ENCODE measurements at places on chromosomes 3 and 15. TPM values are rescaled to one million over a fixed set of nuclear protein-coding genes. Genes with fewer than 3 reads are reported as not detected.
A peak's percentile ranks its signal among the peaks of the same experiment; 100 is the strongest.

GRCh38 chr3:171301998-171302397 is 158.2 kb downstream of the TNIK start:
- DNase-seq, result no peak

DNA sequence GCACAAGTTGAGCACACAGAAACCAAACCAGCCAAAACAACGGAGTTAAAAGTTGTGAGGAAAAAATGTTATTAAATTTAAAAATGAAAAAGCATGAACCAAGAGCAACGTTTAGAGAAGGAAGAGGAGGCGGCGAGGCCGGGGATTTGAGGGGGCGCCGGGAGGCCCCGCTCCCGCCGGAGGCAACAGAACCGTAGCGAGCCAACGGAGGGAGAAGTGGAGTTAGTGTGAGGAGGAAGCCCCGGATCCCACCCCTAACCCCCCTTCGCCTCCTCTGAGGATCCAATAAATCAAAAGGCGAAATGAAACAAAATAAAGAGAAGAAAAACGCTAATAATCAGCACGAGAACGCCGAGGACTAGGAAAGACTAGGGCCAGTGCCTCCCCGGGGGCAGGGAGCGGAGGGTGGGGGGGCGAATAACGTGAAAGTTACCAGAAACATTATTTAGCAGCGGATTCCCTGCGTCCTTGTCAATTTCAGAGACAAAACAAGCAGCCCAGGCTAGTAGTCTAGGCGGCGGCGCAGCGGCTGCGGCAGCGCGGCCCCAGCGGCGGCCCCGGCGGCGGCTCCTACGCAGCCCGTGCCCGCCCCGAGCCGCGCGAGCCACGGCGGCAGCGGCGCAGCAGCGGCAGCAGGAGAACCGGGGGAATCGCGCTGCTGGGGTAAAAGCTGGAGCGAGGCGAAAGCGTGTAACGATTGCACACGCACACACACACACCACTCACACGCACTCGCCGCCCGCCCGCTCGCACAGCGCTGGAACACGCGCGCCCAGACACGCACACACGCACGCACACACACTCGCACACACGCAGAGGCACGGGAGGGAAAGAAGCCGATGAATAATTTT is 1.7 kb downstream of the MEIS2 start:
- DNase-seq, result no peak

DNA sequence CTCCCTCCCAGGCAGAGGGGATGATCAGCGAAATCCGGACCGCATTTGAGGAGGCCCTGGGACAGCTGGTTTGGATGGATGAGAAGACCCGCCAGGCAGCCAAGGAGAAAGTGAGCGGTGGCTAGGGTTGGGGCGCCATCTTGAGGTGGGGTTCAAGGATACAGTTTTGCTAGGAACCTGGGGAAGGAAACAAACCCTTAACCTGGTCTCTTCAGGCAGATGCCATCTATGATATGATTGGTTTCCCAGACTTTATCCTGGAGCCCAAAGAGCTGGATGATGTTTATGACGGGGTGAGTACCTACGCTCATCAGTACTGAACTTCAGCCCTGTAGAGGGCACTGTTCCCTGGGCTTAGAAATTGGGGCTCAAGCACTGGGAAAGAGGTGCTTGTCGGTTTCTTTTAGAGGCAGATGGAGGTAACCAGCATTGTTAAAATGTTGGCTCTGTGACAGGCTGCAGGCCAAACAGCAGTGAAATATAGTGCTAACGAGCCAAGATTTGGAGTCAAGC is 9.6 kb upstream of the PSMD2 start:
- no peak for DNase-seq

DNA sequence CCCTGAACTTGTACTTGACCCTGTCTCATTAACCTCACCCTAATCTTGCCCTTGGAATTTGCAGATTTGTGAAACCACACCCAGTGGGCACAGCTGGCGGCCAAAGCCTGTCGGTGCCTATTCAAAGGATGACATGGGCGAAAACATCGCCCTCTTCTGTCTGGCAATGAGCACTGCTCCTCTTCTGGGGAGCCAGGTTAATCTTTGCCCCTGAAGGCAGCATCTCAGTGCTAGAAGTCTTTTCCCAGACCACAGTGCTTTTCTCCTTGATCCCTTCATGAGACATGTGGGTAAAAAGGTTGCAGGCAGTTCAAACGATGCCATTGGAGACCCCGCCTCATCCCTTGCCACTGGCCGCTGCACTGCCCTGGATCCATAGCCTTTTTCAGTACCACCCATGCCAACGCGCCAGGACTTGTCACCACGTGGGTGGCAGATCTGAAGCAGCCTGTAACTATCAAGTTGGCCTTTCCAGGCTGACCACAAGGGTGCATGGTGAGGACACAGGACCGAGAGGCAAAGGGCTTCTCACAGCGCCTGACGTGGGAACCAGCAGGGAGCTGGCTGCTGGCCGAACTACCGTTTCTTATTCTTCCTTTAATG is 6.5 kb upstream of the DNASE1L3 start:
- no peak for DNase-seq

GRCh38 chr3:189099505-189100290 is 72.1 kb upstream of the TPRG1 start:
- DNase-seq, result no peak

GRCh38 chr3:71005702-71006321 is 577.7 kb downstream of the FOXP1 start:
- no peak for DNase-seq

GRCh38 chr3:111194048-111194447 is 122.4 kb downstream of the NECTIN3 start:
- DNase-seq, result no peak

- DNase-seq, result no peak
Observed at GRCh38 chr3:169850618-169851017, 19.1 kb downstream of the LRRC31 start.

DNA sequence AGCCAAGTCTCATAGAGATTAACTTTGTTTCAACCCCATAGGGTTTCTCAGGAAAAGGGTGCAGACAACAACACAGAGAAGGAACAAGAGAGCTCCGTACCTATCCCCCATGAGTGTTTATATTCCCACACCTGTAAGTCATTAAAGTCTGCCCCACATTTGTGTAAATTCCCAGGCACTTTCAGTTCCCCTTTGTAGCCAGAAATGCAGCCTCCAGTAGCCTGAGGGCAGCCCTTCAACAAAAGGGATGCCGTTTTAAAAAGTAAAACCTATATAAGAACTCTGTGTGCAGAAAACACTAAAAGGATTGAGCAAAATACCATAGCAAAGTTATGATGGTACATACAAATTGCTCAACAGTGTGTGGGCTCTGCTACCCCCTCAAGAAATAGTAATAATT is 59.7 kb upstream of the TMEM108 start:
- DNase-seq, result no peak

DNA sequence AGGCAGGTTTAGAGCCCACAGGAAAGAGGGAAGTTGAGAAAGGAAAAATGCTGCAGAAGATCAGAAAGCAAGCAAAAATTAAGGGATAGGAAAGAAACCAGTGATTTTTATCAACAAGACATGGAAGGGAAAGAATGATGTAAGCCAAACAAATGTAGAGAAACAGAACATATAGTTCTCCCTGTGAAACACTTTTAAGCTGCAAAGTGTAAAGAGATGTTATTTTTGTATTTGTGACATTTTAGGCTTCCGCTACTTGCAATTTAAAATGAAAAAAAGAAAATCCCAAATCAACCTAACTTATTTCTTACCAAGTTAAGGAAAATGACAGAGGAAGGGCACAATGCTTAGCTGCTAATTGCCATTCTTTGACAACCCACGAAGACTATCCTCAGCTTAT is 111.6 kb downstream of the PDCD6IP start:
- DNase-seq, result no peak

GRCh38 chr3:52186729-52187128 is 11.2 kb upstream of the ALAS1 start:
- no peak for DNase-seq

GRCh38 chr15:72764656-72765055 is 18.9 kb downstream of the ADPGK start:
- DNase-seq, result no peak

GRCh38 chr15:69573815-69574475 is 121.3 kb downstream of the RPLP1 start:
- DNase-seq, result no peak

GRCh38 chr3:126523745-126524428 is at the start of gene CHST13:
Gene CHST13 (plus strand): TSS chr3:126524155. CDS start chr3:126524333, 178 bp downstream.
- no peak for DNase-seq

- peak; percentile 66 for DNase-seq
Observed at GRCh38 chr15:65856821-65857455, 12.4 kb upstream of the RAB11A start.

Gene PIF1
- total RNA-seq, result 0.44 TPM

Gene CFAP91
- 24.6 TPM for total RNA-seq

Gene MYLK
- 87.2 TPM for total RNA-seq

Gene SEMA5B
- 0.33 TPM for total RNA-seq

Gene C15orf62
- 2.0 TPM for total RNA-seq

Gene CCR8
- total RNA-seq, result not detected

Gene TRH
- total RNA-seq, result not detected

Gene SLC22A14
- not detected for total RNA-seq
